ENCODE measurements at places on chromosomes 6 and 20. TPM values are rescaled to one million over a fixed set of nuclear protein-coding genes. Genes with fewer than 3 reads are reported as not detected.

The HLA-A gene
- 579 TPM for total RNA-seq

The SLC35B3 gene
- 28.9 TPM for total RNA-seq

The ANKRD66 gene
- total RNA-seq: not detected

The POPDC3 gene
- 14.8 TPM for total RNA-seq

The NXT1 gene
- 11.5 TPM for total RNA-seq

The TTK gene
- 2.5 TPM for total RNA-seq

The BTNL2 gene
- not detected for total RNA-seq

The LY6G6F gene
- not detected for total RNA-seq

The SAPCD1 gene
- 0.79 TPM for total RNA-seq

The AGPAT4 gene
- total RNA-seq: 9.0 TPM

The C6orf141 gene
- total RNA-seq: not detected

The GSTA1 gene
- total RNA-seq: 0.26 TPM

The TDRD6 gene
- total RNA-seq: 0.13 TPM

The HLA-F gene
- total RNA-seq: 2.9 TPM

The RIPPLY2 gene
- total RNA-seq: not detected

The TSPYL1 gene
- total RNA-seq: 97.4 TPM

The CDC25B gene
- total RNA-seq: 32.2 TPM

The OTOR gene
- total RNA-seq: not detected

The CLDN20 gene
- total RNA-seq: not detected

The GFRA4 gene
- not detected for total RNA-seq

The IBTK gene
- 47.4 TPM for total RNA-seq

The VSTM2L gene
- total RNA-seq: 2.1 TPM

The MYH7B gene
- 0.20 TPM for total RNA-seq

The SPEF1 gene
- 0.20 TPM for total RNA-seq

The NKX2-2 gene
- not detected for total RNA-seq

The TRDN gene
- total RNA-seq: 0.10 TPM

The OPRM1 gene
- not detected for total RNA-seq
